ENCODE measurements at places on chromosomes 7 and 10.

DNA sequence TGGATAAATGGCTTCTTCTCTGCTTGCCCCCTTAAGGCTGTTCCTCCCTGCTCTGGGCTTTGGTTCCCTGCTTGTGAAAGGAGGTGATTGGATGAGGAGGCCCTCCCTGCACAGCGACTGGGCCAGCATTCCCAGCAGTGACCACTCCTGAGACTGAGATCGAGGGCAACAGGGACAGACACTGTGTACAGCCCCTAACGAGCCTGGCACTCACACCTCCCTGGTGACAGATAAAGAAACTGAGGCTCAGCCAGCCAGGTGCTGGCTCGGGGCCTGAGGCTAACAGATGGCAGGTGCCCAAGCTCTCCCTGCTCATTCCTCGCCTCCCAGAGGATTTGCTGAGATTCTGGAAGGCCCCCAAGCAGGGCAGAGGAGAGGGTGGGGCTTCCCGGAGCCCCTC lies 12.0 kb upstream of the AQP1 start:
- no peak for DNase-seq

DNA sequence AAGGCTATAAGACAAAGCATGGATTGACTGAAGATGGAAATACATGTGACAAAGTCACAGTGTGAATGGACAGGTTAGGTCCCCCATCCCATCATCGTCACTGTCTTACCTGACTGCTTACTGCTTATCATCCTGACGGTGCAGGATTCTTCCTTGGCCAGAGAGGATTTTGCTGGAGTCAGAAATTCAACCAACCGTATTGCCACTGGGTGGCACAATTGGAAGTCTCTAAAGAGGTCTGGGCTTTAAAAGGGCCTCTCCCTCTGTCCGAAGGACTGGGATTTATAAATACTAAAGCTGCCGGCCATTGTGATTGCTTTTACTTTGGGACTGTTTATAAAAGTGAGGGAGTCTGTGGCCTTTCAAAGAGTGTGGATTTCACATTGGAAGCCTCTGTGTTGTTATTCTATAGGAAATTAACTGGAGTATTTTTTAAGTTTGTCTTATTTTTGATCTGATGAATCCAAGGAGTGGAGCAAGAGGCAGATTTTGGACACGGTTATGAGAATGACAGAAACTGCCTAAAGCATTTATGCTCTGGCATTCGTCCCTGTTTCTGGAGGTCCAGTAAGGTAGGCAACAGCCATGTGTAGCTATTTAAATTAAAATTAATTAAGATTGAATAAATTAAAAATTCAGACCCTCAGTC lies 113.3 kb upstream of the CREB5 start:
- DNase-seq = peak; percentile 78

- DNase-seq = no peak
Measured at GRCh38 chr7:139598642-139599041, 75.2 kb downstream of the CLEC2L start.

DNA sequence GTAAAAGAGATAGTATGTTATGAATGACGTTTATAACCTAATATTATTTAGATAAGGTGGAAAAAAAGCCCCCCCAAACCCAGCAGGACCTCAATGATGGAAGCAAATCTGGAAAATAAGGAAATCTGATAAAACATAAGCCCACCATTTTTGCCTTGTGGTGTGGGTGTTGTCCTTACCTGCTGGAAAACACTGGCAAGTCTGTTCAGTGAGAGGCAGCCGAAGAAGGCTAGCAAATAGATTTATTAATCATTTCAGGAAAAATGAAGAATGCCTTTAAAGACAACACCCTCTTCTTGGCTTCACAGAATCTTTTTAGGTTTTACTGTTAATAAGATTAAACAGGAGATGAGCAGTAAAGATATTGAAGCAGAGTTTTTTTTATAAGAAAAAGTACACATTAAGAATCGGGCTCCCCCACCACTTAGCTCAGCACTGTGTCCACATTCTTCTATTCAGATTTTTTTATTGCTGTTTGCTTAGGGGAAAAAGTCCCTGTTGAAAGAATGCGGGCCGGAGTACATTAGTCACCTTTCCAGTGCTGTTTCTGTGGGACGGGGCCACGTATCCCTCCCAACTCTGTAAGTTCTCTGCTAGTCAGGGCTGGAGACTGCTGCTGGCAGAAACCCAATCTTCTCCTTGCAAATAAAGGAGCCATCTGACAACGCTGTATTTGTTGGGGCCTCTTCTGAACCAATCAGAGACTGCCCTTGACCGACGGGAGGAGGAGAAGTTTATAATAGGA lies 104.1 kb downstream of the EVX1 start:
- DNase-seq = peak; percentile 89

DNA sequence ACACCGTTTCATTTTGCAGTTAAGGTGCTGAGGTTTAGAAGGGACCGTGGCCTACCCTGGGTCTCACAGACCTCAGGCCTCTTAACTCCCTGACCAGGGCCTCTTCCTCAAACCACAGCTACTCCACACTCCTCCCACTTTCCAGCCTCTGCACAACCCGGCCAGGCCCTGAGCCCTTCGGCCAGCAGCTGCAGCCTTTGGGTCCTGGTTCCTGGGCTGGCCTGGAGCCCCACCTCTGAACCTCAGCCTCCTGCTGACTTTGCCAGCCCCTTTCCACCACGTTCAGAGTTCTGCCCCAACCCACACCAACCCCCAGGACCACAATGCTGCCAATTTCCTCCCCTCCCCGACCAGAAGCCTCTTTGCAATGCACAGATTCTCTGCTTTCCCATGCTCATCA lies 84.1 kb downstream of the VOPP1 start:
- no peak for DNase-seq

DNA sequence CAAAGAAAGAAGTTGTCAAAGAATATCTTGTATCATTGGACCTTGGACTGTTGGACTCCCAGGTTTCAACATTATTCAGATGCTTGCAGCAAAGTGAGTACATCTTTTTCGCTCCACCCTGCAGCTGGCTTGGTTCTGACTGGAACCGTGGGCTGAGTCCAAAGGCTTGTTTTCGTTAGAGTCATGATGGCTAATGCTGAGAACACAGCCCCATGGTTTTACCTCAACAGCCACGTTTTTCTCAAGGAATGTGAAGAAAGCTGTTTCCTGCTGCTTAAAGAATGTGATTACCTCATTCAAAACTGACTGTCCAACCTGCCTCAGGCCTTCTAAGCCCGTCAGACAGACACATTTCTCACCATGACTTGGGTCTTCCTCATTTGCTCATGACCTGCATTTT lies 69.5 kb downstream of the STEAP1B start:
- no peak for DNase-seq

DNA sequence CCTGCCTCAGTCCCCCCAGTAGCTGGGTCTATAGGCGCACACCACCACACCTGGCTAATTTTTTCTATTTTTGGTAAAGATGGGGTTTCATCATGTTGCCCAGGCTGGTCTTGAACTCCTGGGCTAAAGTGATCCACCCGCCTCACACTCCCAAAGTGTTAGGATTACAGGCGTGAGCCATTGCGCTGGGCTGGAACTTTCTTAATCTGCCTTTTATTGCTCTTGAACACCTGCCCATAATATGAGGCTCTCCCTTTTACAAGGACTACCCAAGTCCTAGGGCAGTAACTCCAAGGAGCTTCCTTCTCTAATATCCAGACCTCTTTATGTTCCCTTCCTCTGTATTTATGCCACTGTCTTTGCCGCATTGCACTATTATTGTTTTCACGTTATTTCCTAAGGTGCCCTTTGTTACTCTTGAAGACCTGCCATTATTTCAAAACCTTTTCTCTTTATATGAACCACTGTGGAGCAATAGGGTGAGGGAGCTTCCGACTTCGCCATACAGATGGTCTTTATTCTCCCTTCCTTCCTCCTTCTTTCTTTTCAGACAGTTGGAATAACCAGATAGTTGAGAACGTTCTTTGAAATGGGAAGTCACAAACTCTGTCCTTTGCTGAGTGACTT lies 36.3 kb upstream of the TCF7L2 start:
- DNase-seq = no peak

DNA sequence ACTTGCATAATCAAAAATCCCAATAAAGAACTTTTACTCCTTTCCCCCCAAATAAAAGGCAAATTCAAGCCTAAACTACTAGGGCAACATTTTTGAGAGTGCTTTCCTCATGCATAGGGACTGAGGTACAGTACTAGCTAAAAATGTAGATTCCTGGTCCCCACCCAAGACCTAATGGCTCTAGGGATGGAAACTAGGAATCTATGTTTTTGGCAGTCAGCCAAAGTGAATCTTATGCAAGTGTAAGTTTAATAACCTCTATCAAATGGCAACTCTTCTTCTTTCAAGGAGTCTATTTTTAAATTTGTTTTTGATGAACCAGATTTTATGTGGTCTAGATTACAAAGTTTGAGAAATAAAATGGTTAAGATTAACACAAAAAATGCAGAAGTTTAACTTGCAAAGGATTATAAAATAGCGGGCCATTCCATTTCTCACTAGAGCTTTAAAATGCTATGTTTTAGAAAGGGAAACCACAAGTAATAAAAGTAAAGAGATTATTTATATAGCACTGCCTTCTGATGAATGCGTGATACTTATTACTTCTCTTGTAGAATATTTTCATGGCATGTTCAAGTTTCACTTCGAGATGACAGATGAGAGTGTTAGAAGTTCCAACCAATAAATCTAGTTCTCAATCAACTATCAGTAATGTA lies 70.4 kb upstream of the MDFIC start:
- DNase-seq = no peak

DNA sequence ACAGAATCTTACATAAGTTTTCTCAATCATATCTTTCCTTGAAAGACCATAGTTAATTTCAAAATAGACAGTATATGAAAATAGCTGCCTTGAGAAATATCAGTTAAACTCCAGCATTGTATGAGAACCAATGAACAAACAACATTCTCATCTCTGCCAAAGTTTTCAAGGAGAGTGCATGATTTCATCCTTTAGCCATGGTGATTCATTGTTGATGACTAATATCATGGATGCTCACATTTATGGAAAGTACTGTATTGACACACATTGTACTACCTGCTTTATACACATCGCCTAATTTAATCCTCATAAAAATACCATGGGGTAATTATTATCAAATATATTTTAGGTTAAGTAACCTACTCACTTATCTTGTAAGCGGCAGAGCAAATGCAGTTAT lies 250.3 kb downstream of the CNTNAP2 start:
- DNase-seq = peak; percentile 28
